CD8-positive, alpha-beta memory T cell (primary cell): ENCODE measurements at places on chromosomes 11 and 22. TPM values are rescaled to one million over a fixed set of nuclear protein-coding genes. Genes with fewer than 3 reads are reported as not detected.

The ANO1 gene
- total RNA-seq = not detected

The CYTH4 gene
- total RNA-seq = 24.7 TPM

The ANO3 gene
- not detected for total RNA-seq

The CRYBB3 gene
- total RNA-seq = 0.47 TPM

The GRM5 gene
- total RNA-seq = not detected

The SULT4A1 gene
- not detected for total RNA-seq

The FOXRED2 gene
- 23.7 TPM for total RNA-seq

The HTATIP2 gene
- 52.4 TPM for total RNA-seq

The OR5T1 gene
- total RNA-seq = not detected

The OR10A2 gene
- total RNA-seq = not detected

The SMIM35 gene
- 0.40 TPM for total RNA-seq

The TBC1D22A gene
- total RNA-seq = 34.0 TPM

The CCDC73 gene
- not detected for total RNA-seq

The GAB4 gene
- total RNA-seq = not detected

The MCAM gene
- total RNA-seq = 2.0 TPM

The LARGE1 gene
- 0.18 TPM for total RNA-seq

The OR8D1 gene
- total RNA-seq = not detected

The SCUBE2 gene
- total RNA-seq = not detected

The C22orf31 gene
- not detected for total RNA-seq

The MOV10L1 gene
- not detected for total RNA-seq

The FAM168A gene
- total RNA-seq = 11.7 TPM

The KCNJ4 gene
- total RNA-seq = not detected

The TSSK2 gene
- total RNA-seq = not detected

The DEFB131B gene
- not detected for total RNA-seq

The RAG1 gene
- total RNA-seq = 0.44 TPM

The CARD16 gene
- 8.0 TPM for total RNA-seq

The OR2AT4 gene
- total RNA-seq = not detected

The OAF gene
- total RNA-seq = 3.0 TPM

The CWF19L2 gene
- 15.7 TPM for total RNA-seq

The TRIM48 gene
- not detected for total RNA-seq

The KCNJ1 gene
- not detected for total RNA-seq

The PITPNM1 gene
- total RNA-seq = 109 TPM

The RRAS2 gene
- total RNA-seq = 70.1 TPM
